ENCODE measurements at places on chromosomes 6 and 20.

GRCh38 chr6:67501755-67502154, 1133.3 kb upstream of the ADGRB3 start:
- DNase-seq, result no peak

GRCh38 chr20:38094373-38094891, 60.9 kb downstream of the RPRD1B start:
- no peak for DNase-seq

GRCh38 chr6:128271527-128271926, 248.9 kb downstream of the PTPRK start:
- DNase-seq, result no peak

GRCh38 chr6:127866766-127867165, 34.1 kb downstream of the THEMIS start:
- DNase-seq, result no peak

DNA sequence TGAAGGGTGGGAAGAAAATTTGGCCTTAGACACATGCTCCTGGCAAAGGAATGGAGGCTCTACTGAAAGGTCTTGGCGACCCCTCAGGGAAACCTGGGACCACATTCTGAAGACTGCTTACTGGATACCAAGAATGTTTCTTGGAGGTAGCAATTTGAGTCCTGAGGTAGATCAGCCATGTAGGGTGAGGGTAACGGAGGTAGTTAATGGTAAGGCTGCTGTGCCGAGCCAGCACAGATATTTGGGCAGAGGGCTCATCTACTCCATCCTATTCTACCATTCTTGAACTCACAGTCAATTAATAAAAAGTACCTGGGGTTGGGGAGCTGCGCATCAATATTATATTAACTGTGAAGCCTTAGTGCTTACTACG, 401 bp upstream of the PHF3 start:
- no peak for DNase-seq

GRCh38 chr6:41325446-41326066, 9.9 kb upstream of the NCR2 start:
- no peak for DNase-seq

- no peak for DNase-seq
These were observed 38.1 kb downstream of the FAM50B start for GRCh38 chr6:3887150-3887700.

GRCh38 chr6:13175759-13176158, 152.6 kb downstream of the TBC1D7 start:
- no peak for DNase-seq

- no peak for DNase-seq
These were observed 61.4 kb downstream of the NOL4L start for GRCh38 chr20:32523613-32524213.

GRCh38 chr6:111105578-111105977, 18.3 kb downstream of the SLC16A10 start:
- peak; percentile 27 for DNase-seq

DNA sequence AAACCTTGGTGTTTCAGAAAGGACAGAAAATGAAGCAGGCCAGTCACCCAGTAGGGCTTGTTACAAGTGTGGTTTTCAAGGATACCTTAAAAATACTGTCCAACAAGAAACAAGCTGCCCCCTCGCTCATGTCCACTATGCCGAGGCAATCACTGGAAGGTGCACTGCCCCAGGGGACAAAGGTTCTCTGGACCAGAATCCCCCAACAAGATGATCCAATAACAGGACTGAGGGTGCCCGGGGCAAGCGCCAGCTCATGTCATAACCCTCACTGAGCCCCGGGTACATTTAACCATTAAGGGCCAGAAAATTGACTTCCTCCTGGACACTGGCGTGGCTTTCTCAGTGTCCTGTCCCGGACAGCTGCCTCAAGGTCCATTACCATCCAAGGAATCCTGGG, 6.6 kb upstream of the NT5DC1 start:
- DNase-seq, result no peak

DNA sequence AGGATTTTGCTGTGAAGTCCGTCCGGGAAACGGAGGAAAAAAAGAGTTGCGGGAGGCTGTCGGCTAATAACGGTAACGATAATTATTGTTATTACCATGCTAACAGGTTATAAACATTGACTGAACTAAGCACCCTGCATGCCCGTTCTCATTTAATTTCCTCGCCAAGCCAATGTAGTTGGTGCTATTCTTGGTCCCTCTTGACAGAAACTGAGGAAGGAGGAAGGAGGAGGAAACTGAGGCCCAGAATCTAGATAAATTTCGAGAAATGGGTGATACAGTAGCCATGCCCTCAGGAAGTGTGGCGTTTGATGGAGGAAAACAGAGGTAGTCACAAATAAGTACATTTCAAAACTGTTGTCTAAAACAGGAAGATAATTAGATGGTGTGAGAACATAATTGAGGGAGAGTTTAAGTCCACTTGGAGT, 474 bp downstream of the TPX2 start:
- no peak for DNase-seq

- DNase-seq, result no peak
These were observed 31.6 kb upstream of the HLA-G start for GRCh38 chr6:29796026-29796425.

DNA sequence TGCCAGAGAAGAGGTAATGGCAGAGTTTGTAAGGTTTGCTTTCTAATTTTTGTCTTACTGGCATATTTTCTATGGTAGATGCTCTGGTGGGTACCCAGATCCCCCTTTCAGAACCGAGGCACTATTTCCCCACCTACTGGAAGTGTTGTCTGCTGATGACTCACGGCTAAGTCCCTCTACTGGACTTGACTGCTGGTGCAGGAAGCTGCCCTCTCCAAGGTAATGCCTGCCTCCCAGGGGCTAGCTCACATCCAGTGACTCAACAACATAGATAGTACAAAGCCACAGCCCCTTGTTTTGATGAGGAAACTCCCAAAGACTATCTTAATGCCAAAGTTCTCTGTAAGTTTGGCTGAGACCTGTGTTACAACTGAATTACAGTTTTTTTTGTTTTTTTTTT, 285.4 kb upstream of the FLRT3 start:
- DNase-seq, result no peak

DNA sequence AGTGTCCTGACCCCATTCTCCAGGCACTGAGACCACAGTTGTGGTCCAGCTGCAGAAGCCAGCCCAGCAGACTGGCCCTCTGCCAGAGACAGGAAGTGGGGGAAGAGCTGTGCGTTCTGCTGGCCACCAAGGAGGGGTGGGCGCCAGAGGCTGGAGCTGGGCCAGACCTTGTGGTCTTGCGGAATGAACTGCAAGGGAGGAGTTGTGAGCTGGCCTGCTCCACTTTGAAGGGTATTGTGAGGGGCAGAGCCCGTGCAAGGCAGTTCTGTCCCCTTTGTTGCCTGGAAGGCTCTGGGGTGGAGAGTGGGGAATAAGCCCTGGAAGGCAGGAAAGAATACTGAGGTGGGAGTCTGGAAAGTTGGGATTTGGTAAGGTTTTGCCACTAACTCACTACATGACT, 3.6 kb upstream of the MDFI start:
- no peak for DNase-seq

DNA sequence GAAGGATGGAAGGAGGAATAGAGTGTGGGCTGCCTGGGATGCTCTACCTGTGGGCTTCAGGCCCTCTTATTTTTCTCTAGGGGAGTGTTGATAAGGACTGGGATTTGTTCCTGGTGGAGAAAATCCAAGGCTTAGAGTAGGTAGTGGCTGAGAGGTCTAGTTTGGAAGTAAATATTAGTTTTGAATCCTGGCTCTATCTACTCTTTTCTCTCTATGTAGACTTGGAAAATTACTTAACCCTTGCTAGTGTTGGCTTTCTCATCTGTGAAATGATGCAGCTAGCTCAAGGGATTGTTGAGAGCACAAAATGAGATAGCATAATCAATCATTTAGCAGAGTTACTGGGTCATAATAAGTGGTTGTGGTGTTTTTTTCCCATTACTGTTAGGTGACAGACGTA, 102.7 kb upstream of the MLIP start:
- DNase-seq, result no peak

- no peak for DNase-seq
These were observed 126.5 kb downstream of the CDK19 start for GRCh38 chr6:110688661-110689268.

GRCh38 chr6:56231827-56232226, 15.6 kb downstream of the COL21A1 start:
- DNase-seq, result no peak

DNA sequence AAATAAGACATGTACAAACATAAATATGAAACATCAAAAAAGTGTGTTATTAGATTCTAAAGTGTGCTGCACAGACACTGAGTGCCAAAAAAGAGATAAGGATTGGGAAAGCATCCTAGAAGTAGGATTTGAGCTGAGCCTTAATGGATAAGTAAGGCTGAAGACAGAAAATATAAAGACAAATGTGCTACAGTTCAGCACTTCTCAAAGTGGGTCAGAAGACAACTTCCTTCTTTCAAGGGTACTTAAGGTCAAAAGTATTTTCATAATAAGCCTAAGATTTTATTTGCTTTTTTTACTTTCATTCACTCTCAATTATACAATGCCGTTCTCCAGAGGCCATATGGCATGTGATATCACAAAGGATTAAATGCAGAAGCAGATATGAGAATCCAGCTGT, 16.8 kb downstream of the USP45 start:
- no peak for DNase-seq

DNA sequence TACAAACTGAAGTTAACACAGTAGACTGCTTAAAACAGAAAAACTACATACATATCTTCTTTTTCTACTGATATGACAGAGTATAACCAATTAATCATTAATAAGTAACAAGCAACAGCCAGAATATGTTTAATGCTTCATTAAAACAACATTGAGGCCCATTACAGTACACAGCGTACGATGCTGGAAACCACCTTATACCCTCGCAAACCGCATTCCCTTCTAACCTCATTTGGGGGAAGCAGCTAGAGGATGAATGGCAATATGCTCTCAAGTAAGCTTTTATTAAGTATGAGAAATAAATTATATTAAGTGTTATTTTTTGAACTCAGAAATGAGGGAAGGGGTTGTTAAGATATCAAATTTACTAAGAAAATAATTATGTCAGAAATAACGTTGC, 142.4 kb downstream of the GMDS start:
- no peak for DNase-seq

DNA sequence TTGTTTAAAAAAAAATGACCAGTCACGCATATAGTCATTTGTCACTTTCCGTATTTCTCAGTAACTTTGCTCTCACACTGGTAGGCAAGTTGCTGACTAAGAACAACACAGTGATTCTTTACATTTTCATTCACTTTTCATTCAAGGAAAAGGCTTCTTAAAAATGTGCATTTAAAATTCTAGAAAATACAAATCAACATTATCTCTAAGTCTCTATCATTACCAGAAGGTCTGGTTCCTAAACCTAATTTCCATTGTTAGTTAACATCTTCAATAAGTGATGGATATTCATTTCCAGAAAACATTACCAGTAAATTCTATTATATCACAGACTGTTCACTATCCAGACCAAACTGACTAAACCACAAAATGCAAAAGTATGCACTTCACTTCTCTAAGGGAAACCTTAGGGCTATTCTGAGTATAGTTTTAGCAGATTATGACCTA, 115.3 kb downstream of the AHI1 start:
- no peak for DNase-seq

- DNase-seq, result no peak
These were observed 1223.6 kb upstream of the GJE1 start for GRCh38 chr6:140909156-140909555.

DNA sequence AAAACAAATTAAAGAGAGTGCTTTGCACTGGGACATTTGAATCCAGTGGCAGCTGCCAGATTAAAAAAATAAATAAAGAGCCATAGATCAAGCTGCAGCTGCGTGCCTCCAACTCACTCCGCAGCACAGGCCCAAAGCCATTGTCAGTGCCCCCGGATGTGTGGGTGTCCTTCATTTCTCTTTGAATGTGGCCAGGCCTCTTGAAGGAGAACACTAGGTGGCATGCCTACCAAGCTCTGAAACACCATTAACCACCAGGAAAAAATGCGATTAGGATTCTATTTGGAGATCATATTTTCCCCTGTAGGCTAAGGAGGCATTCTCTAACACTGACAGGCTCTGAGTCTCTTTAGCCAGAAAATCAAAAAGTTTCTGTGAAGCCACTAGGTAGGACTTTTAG, 549.8 kb downstream of the PRKN start:
- DNase-seq, result no peak

DNA sequence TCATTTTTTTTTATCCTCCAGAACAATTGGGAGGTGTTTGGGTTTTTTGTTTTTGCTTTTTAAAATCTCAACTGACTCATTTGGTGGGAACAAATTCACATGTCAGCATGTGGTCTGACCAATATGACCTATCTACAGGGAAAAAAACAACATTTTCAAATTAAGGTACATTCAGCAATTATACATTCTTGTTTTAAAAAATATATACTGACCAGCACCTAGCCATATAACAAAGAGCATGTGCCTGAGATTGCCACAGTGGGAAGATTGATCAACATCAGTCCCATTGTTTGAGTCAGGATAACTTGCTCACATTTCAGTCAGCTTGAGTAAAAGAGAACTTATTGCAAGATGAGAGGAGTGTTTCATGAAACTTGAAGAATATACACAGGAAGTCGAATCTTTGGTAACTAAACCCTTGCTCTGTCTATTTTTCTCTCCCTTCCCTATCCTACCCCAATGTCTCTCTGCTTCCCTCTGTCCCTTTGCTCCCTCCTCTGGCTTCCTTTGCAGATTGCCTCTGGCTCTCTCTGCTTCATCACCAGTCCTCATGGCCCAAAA, 163.2 kb upstream of the TAB2 start:
- no peak for DNase-seq

- no peak for DNase-seq
These were observed 151.3 kb downstream of the DLL1 start for GRCh38 chr6:170139531-170139930.

DNA sequence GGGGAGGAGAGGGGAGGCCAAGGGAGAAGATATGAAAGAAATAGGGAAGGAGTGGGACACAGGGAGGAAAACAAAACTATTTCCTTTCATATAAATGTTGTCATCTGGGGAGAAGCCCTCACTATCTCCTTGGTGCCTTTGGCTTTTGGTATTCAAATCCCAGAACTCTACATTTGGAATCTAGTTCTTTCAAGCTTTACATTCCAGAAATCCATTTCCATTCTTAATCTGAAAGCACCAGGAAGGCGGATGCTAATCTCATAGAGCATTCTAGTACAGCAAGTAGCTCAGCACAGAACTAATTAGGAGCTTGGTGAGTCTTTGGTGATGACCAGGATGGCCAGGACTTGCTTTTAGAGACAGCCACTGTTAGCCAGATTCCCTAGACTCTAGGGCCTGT, 177.9 kb downstream of the KIF16B start:
- DNase-seq, result no peak

Data from activated CD8-positive, alpha-beta memory T cell treated with anti-CD3 and anti-CD28 coated beads, Interleukin-2, amount 50 U/mL, for 4 hours (primary cell).